Putamen (tissue), 1 donor: ENCODE measurements at places on chromosomes 3 and 15.

GRCh38 chr3:157067114-157067513 lies 92.8 kb downstream of the CCNL1 start:
- no peak for DNase-seq

GRCh38 chr3:144463911-144464310 lies 492.3 kb downstream of the DIPK2A start:
- DNase-seq = no peak

GRCh38 chr15:64731805-64732151 lies 43.6 kb downstream of the RBPMS2 start:
- no peak for DNase-seq

DNA sequence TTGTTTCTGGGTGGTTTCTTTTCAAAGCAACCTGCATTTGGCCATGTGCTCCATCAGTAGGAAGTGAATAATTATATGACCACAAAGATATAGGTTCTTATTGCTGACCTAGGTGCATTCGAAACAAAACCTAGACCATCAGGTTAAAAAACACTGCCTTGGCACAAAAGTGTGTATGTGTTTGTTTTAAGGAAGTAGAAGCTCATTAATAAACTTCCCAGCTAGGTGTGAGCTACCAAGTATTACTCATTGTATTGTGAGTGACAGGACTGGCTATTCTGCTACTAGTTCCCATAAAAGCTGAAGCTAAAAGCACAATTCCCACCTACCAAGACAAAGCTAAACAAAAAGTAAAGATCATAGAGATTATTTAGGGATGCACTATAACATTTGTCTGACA lies 168.2 kb downstream of the TP63 start:
- no peak for DNase-seq

GRCh38 chr15:40344631-40345120 lies 3.9 kb upstream of the CCDC9B start:
- DNase-seq = no peak

DNA sequence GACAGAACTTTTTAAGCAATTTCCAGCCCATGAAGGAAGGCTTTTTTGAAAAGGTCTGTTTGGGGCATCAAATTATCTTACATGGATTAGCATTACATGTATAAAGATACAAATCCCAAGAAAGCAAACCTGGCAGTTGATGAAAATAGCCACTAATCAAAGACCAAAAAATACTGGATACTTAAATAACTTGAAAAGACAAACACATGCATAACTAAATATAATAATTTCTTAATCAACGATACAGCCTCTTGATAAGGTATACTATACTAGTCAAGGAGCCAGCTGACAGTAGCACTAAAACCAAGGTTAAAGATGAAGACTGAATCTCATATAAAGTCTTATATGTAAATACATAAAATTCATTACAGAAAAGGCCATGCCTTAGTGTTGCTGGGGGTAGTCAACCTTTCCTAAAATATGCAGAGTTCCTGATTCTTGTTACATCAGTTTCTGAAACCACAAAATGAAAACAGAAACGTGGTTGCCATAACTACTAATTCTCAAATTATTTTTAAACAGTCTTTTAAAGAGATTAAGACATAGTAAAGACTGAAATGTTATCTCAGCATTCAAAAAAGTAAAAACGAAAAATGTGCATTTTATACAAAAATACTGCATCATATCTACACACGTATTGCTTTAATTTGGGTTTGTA lies 2.0 kb downstream of the ANKRD28 start:
- no peak for DNase-seq

GRCh38 chr3:184322731-184323487 lies 8.5 kb downstream of the EIF4G1 start:
- DNase-seq = no peak

- DNase-seq = no peak
Observed at GRCh38 chr3:183563536-183563874, 8.0 kb upstream of the KLHL6 start.

DNA sequence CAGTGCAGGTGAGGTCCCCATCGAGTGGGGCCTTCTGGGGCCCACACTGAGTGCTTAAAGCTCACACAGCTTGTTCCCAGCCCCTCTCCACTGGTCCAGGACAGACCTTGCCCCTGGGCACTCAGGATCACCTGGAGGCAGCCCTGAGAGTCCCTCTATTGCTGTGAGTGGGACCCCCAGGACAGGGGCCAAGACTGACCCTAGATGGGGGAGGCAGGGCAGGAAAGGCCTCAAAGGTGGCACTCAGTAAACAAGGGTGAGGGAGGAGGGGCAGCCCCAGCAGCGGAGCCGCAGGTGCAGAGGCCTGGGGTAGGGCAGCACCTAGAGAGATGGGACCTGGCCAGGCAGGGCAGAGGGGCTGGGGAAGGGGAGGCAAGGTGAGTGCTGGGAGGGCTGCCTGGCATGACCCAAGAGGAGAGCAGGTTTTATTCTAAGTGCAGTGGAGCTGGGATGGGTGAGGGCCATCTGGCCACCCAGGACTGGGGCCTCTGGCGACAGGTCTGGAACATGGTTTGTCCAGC lies 27.9 kb downstream of the CFAP100 start:
- DNase-seq = no peak

- peak; percentile 52 for DNase-seq
Observed at GRCh38 chr3:129195731-129196256, 12.1 kb upstream of the CNBP start.

DNA sequence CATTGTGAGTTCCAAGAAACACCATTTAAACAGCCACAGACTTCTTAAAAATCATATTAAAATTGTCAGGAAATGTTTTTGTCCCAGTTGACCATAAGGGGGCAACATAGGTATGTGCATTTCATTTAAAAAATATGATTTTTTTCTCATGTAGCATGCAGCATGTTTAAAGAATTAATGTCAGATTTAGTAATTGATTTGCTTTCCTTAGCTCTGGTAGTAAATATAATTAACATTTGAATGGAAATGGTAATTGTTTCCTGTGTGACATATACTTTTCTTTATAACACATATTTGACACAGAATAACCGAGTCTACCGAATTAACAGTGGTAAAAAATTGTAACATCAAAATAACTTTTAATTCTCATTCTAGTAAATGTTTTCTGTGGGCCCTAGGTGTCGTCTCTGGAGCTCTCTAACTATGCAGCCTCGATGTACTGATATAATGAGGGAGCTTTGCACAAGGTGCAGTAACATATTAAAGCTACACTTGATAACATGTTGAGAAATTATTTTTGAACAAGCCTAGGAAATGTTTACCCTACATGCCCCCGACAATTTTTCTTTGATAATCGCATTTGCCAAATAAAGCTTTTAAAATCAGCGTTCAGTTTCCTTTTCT lies 34.9 kb downstream of the NXPE3 start:
- DNase-seq = no peak

GRCh38 chr15:66704019-66704802 lies 2.2 kb downstream of the SMAD6 start:
- DNase-seq = no peak

GRCh38 chr15:74173380-74174218 lies at the start of gene ISLR:
TSS of gene ISLR (plus strand) at chr15:74173710. CDS start at chr15:74174859, 1,149 bp downstream.
- DNase-seq = no peak

- no peak for DNase-seq
Observed at GRCh38 chr3:101026244-101026643, 33.0 kb upstream of the ABI3BP start.

DNA sequence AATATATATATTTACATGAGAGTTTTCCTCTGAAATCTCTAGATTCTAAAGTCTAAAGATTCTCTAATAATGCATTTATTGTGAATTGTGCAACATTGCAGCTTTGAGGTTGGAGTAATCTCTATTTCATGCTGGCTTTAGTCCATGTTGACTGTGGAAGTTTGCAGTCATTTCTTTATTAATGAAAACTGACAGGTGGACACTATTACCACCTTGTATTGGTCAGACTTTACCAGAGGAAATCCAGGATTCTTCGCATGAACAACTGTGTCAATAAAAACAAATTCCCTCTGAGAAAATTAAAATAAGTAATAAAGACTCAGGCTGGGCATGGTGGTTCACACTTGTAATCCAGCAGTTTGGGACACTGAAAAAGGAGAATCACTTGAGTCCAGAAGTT lies 274.1 kb downstream of the SHQ1 start:
- no peak for DNase-seq

GRCh38 chr15:34318277-34319079 lies 19.1 kb downstream of the SLC12A6 start:
- DNase-seq = peak; percentile 59

GRCh38 chr15:89361451-89362202 lies 27.0 kb upstream of the POLG start:
- DNase-seq = no peak

GRCh38 chr3:180102134-180102533 lies 65.4 kb upstream of the PEX5L start:
- no peak for DNase-seq

- no peak for DNase-seq
Observed at GRCh38 chr3:40308725-40309417, 636 bp upstream of the EIF1B start.

GRCh38 chr3:184352897-184353545 lies 8.4 kb downstream of the CLCN2 start:
- DNase-seq = no peak

DNA sequence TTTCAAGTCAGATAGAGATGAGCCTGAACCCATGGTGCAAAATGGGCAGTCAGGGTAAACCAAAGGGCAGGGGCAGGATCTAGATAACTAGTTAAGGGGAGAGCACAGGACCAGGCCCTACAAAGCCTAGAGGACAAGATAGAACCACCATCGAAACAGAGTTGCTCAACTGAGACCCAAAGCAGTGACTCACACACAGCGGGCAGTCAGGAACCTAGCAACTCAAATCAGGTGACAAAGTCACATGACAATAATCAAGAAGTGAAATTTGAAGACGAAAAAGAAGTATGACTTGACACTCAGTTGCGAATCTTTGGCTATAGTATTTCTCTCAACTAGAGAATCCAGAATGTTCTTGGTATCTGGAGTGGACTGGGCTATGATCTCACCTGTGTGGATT lies 136.0 kb upstream of the PTPRG start:
- no peak for DNase-seq
